ENCODE measurements at places on chromosomes 5 and 9. TPM values are rescaled to one million over a fixed set of nuclear protein-coding genes. Genes with fewer than 3 reads are reported as not detected.

- no peak for DNase-seq
Measured at GRCh38 chr9:109681301-109681700, 98.7 kb upstream of the PALM2AKAP2 start.

RANBP6 gene
- polyA plus RNA-seq: 3.7 TPM

RABGAP1 gene
- polyA plus RNA-seq: 7.0 TPM

ZDHHC21 gene
- 1.2 TPM for polyA plus RNA-seq

EQTN gene
- not detected for polyA plus RNA-seq

DNA sequence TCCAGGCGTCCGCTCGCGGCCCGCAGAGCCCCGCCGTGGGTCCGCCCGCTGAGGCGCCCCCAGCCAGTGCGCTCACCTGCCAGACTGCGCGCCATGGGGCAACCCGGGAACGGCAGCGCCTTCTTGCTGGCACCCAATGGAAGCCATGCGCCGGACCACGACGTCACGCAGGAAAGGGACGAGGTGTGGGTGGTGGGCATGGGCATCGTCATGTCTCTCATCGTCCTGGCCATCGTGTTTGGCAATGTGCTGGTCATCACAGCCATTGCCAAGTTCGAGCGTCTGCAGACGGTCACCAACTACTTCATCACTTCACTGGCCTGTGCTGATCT lies 294 bp downstream of the ADRB2 start:
- DNase-seq: no peak

NEURL1B gene
- 4.2 TPM for polyA plus RNA-seq

SPINK6 gene
- polyA plus RNA-seq: not detected

HTR4 gene
- not detected for polyA plus RNA-seq

DNA sequence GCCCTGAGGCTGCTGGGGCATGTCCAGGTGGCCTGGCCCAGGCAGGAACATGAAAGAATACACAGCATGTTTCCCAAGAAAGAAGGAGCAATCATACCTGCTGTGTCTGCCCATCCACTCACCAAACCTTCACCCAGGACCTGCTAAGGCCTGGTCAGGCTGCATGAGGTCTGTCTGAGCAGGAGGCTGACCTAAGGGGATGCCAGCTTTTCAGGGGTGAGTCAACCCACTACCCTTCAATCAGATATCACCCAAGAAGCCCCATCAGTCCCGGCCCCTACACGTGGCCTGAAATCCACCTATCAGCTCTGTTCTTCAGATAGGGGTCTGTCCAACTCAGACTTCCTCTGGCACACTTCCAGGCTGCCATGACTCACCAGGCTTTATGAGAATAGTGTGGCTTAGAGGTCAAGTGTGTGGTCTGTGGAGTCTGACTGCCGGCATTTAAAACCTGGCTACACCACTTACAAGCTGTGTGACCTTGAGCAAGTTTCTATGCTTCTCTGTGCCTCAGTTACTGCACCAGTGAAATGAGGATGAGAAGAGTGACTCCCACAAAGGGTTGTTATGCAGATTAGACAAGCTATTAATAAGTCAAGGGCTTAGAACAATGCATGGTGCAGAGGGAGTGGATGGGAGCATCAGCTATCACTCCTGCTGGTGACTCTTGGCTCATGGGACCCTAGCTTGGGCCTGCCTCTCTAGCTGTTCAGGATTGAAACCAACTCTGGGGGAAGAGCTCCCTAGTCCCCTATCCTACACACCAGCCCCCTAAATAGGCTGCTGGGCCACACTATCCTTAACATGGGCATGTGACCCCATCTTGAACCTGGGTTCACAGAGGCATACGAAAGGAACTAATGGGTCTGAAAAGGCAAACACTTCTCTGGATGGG lies 130.3 kb downstream of the PAX5 start:
- DNase-seq: peak; percentile 70

GRCh38 chr5:28743025-28743715 lies 1704.8 kb upstream of the CDH9 start:
- peak; percentile 2 for DNase-seq

DNA sequence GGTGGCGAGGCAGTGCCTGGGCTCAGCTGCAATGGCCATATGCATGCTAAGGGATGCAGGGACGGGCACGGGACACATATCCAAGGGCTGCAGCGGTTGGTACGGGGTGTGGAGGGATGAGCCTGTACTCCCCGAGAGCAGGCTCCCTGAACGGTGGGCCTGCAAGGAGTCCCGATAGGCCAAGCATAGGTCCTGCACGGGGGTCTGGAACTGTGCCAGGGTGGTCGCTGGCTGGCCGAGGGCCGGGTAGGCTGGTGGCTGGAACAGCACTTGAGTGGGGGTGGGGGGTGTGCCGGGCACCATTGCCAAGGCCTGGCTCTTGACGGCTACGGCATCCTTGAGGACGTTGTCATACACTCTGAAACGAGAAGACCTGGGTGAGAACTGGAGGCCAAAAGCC lies 24.1 kb downstream of the FABP6 start:
- no peak for DNase-seq
